Kidney glomerular epithelial cell (primary cell): ENCODE measurements at places on chromosomes 1 and 21.

DNA sequence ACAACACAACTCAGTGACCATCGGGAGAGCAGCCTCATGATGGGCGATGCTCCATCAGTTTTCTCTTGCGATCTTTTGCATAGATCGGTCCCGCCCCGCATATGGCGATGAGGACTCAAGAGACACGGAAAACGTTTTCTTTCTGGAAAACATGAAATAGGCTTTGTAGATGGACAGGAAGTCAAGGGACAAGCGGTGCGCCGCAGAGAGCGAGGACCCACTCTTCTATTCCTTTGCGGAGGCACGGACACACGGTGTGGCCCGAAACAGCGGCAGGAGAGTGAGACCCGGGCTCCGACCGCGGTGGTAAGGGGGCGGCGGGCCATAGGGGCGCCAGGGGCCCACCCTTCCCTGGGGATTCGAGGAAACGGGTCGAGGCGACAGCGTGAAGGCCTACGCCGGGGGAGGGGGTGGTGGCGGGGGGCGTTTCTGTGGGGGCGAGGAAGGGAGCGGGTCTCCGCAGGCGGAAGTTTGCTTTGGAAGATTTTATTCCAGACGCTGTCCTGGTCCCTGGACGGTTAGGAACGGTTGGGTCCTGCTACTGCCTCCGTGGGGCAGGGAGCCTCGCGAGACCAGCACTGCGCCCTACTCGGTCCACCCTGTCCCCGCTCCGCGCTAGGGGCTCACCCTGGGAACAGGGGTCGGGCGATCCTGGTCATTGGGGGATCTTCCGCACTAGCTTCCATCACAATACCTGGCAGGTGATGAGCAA lies 796 bp upstream of the TDRKH start:
- DNase-seq = no peak

DNA sequence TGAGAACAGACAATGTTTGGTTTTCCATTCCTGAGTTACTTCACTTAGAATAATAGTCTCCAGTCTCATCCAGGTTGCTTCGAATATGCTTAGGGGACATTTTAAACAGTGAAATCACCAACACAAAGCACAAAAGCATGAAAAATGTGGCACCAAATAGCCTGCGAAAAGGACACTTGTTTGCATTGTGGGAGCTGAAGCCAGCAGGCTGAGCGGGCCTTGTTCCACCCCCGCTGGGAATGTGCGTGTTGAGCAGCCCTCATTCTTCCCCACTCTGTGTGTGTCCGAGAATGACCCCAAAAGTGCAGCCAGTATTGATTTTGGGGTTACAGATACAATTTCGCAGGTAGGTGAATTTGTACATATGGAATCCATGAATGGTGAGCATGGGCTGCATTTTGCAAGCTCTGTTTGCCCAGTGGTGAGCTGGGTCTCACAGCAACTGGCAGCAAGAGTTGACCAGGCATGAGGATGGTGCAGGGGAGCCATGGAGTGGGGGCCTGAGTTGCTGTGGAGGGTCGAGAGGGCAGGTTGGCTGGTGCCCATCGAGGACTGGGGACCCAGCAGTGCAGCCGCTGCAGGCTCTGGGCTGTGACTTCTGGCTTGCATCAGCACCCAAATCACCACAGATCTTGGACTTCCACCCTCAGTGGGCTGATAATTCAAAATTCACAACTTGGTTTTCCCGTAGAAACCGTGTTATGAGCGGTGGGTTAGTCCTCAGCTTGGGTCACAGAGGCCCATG lies 29.4 kb downstream of the NENF start:
- no peak for DNase-seq

DNA sequence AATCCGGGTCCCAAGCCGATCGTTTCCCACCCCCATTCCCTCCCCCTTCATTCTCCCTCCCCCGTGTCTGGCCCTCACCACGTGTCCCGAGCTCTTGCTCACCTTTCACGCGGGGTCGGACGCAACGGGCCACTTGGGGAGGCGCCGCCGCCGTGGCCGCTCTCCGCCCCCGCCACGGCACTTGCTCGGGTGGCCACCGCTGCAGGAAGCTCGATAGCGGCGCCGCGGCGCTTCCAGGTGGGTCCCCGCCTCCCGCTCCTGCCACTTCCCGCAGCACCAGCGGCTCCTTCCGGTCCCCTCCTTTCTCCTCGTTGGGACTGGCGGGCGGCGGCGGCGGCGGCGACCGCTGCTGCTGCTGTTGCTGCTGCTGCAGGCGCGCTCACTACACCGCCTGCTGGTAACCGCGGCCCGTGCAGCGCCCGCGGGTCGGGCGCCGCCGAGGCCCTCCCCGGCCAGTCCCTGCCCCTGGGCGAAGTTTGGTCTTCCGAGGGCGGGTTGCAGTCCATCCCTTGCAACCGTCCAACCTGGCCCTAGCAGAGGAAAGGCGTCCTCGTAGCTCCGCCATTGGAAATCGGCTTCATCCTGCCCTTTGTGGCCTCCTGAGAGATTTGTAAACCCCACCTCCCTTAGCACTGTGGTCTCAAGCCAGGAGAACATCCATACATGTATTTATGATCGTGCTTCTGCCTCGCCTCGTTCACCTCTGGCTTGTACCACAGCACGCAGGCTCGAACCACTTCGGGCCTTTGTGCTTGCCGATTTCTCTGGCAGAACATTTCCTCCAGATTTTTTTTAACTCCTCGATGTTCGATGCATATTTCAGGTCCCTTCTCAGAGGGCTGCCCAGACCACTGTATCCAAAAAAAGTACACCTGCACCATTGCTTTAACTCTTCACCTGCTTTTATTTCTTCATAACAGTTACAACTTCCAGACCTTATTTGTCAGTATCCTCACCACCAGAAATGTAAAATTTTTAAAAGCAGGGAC lies 996 bp upstream of the ZZZ3 start:
- DNase-seq = peak; percentile 95

DNA sequence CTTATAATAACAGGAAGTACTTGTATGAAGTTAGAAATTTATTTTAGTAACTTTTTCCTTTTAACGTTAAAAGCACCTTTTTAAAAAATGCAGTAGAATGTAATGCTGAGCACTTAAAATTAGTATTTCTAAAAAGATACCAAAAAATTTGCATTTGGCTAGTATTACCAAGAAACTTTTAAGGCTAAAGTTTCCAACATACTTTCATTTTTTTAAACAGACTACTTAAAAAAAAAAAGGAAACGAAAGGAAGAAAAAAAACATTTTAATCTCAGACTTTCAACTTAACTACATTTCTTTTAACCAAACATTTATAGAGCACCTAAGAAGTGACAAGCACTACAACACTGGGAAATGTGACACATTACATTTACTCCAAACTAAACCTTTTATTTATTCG lies 2.8 kb downstream of the ARID4B start:
- no peak for DNase-seq

GRCh38 chr21:39634507-39634906 lies 21.8 kb downstream of the B3GALT5 start:
- no peak for DNase-seq

- DNase-seq = peak; percentile 24
Measured at GRCh38 chr1:9066945-9067807, 2.3 kb downstream of the SLC2A5 start.

DNA sequence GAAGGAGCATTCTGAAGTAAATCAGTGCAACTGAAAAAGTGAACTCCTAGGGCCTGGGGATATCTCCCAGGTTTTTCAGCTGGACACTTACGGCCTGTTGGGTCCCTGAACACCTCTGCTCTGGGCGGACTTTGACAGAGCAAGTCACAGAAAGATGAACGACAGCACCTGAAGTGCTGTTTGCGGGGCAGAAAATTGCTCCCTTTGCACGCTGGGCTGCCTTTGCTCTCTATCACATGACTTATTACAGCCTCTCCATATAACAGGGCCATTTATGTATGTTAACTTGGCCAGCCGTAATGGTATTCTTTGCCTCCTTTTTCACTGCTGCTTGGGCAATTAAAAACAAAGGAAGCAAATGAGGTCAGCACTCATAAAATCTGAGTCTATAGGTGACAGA lies 332.9 kb downstream of the BARHL2 start:
- DNase-seq = no peak

DNA sequence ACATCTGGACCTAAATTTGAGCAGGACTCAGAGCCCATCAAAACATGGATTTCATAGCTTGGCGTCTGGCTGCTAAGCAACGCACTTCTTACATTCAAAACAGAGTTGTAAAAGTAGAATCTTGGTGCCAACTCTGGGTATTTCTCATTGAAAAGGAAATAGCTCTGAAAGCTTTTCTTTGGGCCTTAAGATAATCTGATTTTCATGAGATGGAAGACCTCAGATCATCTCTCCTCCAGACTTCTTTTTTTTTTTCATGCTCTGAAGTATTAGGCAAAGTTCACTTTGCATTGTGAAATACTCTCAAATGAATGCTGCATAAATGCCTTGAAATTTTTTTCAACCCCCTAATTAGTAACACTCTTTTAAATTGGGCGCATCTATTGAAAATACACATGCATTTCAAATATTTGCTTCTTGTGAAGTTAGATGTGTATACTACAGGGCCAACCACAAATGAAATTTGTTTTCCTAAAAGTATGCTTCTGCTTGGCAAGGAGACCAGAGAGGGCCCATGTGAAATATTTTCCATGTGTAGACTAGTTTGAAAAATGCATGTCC lies 4.2 kb downstream of the ADAMTS5 start:
- DNase-seq = no peak

DNA sequence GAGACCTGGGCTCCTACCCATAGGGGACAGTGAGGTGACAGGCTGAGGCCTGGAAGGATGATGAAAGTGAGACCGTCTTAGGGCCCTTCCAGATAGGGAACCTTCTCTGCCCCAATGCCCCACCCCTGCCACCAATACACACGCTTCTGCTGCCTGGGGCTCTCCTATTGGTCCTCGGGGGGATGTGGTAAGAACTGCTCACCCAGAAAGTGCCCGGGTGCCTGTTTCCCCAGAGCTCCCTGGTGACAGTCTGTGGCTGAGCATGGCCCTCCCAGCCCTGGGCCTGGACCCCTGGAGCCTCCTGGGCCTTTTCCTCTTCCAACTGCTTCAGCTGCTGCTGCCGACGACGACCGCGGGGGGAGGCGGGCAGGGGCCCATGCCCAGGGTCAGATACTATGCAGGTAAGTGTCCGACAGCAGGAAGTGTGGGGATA lies 948 bp downstream of the SEMA4A start:
- no peak for DNase-seq
